ENCODE measurements at places on chromosomes 1 and 21.

DNA sequence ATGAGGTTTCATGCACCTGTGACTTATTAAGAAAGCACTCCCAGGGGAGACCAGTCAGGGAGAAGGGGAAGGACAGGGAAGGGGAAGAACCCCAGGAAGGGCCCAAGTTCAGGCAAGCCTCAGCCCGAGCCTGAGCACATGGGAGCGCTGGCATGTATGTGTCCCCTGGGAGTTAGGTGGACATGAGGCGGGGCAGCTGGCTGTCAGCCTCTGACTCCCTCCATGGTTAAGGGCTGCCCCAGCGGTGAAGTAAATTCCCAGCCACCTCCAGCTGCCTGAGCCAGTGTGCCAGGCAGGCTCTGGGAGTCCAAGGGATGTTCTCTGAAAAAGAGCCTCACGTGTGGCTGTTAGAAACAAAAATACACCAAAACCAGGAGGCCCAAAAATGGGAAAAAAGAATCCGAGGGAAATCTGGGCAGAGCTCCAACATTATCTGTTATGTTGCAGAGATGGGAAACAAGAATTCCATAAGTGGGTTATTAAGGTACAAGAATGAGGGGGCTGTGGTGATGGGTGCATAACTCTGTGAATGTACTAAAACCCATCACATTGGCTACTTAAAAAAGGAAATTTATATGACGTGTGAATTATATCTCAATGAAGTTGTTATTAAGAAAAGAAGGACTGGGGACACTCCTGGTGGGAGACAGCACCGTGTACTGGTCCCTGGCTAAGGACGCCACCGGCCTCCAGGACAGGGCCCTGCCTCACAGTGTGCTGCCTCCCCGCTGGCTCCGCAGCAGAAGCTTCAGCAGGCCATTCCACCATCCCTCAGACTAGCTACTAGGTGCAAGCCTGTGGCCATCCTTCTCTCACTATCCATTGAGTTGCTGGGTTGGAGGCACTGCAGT is 18.7 kb downstream of the DMRTB1 start:
- no peak for DNase-seq

- DNase-seq: no peak
Observed at GRCh38 chr1:50419192-50419906, 3.9 kb downstream of the DMRTA2 start.

DNA sequence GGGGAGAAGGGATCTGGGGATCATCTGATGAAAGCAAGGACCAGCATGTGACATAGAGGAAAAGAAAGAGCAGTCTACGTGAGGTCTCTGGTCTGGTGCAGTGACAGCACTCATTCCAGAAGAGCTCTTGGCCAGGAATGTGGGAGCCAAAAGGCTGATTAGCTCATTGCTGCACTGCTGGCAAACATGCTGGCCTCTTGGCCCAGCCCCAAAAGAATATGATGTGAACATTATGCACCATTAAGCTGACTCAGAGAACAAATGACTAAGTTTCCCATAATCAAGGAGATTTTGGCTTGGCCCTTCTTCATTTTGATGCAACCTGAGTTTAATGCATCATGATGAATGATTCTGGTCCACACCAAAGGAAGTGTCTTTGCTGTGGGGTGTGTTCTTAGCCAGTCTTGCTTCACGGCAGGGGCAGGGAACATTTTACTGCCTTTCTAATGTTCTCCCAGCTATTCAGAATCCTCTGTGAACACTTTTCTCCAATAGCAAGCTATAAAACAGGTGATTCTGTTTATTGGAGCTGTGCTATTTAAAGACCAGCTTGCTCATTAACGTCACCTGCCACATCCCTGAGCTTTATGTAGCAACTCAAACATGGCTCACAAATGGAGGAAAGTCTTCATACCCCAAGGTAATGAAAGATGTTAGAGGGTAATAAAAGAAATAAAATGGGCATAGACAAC is 55.1 kb downstream of the PCBP3 start:
- DNase-seq: no peak

GRCh38 chr1:86082183-86082582 is 74.4 kb downstream of the COL24A1 start:
- no peak for DNase-seq

DNA sequence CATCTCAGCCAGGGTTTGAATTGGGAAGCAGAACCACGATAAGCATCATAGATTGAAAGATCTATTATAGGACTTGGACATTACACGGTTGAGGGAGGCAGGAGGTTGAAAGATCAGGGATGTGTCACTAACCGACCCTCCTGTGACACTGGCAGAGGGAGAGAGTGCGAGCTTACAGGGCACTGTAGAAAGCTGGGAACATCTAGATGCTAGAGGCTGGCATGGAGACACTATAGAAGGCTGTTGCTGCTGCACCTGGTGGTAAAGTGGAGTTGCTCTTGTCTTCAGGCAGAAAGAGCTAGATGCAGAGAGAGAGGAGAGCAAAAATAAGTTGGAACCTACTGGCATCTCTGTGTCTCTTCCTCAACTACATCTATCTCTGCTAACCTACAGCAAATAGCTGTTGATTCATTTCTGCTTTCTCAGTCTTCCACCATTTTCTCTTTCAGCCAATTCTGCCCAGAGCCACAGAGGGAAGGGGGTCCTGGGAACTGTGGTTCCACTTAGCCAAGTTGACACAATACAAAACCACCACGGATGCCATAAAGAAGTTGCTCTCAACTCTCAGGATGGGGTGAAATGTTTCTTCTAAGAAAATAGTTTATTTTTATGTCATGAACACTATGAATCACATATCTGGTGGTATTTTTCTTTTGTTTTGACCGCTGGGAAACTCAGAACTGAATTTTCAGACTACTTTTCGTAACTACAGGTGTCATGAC is 155.9 kb downstream of the ZNF281 start:
- DNase-seq: no peak

GRCh38 chr1:61081686-61082310 is 563 bp upstream of the NFIA start:
- DNase-seq: peak; percentile 46

- no peak for DNase-seq
Observed at GRCh38 chr1:109523706-109524105, 14.2 kb upstream of the AMIGO1 start.

DNA sequence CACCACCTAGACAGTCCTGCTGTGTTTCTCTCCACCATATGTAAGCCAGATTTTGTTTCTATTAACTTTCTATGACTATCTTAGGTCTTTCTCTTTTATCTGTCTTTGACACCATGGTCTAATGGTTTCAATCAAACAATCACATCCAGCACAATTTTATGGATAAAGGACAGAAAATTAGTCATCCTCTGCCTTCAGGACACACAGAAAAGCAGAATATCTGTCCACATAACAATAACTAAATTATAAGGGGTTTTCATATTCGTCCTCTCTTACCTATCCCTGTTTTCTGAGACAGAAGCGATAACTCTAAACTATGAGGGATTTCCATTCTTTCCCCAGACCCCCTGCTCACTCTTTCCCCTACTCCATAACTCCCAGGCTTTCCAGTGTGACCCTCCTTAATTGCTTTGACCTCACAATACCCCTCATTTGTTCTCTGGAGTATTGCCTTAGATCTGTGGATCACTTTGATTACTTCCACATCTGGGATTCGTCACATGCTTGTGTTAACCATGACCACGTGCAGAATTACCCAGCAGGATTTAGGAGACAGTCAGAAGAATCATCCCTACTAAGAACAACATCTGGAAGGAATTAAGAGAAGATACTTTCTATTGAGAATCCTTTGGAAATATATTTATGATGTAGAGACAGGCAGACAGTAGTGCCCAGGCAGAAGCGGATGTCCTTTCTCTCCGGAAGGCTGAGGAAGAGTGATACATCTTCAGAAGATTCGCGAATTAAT is 108.2 kb upstream of the GREM2 start:
- DNase-seq: no peak

DNA sequence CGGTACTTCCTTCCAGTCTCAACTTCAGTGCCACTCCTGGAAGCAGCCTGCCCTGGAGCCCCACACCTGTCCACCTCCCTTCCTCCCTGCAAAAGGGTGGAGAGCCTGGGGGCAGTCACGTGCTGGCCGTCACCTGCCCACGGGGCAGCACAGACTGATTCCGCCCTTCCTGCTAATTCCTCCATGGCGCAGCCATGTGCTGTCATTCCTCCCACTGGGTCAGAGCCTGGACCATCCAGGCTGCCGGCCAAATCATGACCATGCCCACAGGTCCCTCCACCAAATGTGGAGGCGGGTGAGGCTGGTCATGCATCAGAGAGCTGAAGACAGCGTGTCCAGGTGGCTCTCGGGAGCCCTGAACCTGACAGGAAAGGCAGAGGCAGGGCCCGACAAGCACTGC is 24.4 kb upstream of the GPR153 start:
- no peak for DNase-seq

DNA sequence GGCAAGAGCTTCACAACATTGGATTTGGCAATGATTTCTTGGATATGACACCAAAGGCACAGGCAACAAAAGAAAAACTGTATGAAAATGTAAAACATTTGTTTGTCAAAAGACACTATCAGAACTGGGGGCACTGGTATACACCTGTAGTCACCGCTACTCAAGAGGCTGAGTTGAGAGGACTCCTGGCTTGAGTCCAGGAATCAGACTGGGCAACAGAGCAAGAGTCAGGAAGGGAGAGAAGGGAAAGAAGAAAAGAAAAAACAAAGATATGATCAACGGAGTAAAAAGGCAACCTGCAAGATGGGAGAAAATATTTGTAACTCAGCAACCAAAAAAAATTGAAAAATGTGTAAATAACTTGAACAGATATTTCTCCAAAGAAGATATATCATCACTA is 6.0 kb upstream of the TUT4 start:
- DNase-seq: no peak

DNA sequence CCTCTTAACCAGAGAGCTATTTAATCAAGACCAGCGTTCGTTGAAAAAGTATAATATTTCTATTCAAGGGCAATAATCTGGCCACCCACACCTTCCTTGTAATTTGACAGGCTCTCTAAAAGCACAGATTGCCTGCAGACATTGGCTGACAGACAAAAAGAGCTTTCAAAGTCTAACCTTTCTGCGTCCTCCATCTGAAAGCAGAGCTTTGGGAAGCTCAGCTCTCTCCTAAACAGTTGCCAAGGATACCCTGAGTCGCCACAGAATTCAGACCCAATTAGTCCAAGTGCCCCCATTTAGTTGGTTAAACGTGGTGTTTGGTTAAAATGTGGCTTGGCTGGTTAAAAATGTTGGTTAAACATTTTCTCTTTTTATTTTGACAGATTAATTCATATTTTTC is 33.7 kb upstream of the PLA2G2C start:
- no peak for DNase-seq

DNA sequence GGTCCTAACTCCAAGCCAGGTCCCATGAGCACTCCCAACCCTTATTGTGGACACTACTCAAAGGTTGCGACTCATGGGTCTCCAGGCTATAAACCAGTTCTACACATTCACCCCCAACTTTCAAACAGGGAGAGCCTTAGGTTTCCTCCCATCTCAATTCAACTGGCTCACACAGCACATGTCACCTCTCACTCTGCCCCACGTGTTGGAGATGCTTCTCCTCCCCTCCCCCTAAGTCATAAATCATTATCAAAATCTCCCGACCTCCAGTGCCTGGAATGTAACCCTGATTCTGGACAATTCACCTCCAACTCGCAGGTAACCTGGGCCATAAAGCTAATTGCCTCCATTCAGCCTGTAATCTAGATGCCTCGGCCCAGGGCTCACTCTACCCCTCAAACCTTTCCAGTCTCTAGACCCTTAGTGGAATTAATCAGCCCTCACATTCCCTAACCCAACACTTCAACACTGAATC is 595 bp downstream of the AK2 start:
- DNase-seq: peak; percentile 56

DNA sequence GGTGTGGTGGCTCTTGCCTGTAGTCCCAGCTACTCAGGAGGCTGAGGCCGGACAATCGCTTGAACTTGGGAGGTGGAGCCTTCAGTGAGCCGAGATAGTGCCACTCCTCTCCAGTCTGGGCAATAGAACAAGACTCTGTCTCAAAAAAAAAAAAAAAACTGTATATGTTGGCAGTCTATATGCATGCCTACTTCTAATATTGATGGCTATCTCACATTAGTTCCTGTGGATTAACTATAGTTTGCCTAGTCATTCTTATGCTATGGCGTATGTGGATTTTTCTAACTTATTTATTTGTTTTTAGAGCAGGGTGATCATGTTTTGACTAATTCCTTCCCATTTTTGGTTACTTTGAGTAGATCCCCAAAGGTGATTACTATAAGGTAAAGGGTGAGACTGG is 9.4 kb downstream of the GSTM1 start:
- no peak for DNase-seq

GRCh38 chr1:224292419-224292818 is 37.6 kb downstream of the NVL start:
- DNase-seq: no peak

DNA sequence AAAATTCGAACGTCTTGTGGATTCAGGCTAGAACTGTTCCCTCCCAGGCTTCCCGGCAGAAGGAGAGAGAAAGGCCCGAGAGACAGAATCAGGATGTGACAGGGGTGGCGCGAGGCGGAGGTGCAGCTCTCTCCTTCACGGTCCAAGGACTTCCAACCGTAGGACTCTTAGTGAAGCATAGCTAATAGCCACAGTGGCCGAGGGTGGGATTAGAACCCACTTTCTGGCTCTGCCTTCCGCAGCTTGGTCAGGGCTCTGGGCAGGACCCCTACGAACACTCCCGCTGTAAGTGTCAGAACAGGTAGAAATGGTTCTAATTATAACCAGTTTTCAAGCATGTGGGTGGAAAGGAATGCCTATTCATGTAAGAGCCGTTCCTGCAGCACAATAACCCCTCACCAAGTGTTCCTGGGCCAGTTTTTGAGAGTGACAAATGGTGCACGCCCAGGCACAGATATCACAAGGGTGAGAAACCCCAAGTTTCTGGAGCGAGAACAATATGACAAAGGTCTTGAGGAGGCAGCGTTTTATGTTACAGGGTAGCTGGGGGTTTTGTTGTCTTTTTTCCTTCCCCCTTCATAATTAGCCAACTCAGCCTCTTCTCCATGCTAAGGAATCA is 86.4 kb downstream of the SYF2 start:
- no peak for DNase-seq

DNA sequence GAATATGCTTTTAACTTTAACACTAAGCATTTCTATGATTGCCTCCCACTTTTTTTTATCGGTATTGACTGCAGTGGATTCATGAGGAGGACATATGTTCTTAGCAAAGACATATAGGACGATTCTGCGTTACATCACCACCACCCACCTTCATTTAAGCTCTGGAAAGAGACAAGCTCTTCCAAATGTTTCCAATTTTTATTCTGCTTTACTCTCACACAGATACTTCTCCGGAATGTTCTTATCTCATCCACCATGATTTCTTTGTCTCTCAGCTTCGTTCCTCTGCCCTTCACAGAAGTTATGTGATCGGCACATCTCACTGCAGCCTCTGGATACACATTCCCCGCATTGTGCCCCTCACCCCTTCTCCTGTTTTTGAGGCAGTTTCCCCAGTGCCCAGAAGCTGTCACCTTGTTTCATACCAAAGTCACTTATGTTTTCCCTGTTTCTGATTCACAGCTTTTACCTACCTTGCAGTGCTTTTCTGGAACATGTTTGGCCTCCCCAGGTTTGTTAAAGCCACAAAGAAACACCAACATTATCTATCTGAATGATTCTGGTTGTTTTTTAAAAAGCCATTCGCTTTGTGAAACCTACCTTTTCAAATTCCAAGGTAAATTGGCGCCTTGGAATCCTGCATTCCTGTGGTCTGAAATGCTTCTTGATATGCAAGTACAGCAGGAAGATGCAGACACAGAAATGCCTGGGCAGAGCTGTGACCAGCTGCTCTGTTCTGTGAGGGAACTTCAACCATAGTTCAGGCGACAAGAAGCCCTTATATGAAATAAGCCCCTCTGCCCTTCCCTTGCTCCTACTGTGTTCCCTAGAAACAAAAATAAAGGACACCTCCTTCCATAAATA is 1020.2 kb downstream of the TTLL7 start:
- no peak for DNase-seq

- peak; percentile 53 for DNase-seq
Observed at GRCh38 chr1:214446772-214447556, 104.4 kb downstream of the PTPN14 start.

All from large intestine (tissue), 12 donors.